Activated T-cell treated with anti-CD3 and anti-CD28 coated beads, Interleukin-2, amount 50 U/mL, for 1 hour (primary cell): ENCODE measurements at places on chromosomes 7 and 10.

DNA sequence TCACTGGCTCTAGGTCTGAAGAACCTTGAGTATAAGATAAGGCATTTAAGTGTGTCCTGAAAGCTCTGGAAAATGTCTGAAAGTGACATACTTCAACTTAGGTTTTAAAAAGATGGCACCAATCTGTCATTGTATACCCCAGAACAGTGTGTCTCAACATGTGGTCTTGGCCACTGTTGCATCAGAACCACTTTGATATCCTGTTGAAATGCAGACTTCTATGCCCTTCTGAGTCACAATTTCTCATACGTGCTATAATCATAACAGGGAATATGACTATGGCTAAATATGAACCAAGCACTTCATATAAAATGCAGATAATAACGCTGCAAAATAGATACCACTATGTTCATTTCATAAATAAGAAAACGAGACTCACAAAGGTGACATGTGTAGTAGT lies 38.0 kb upstream of the GPAM start:
- DNase-seq: no peak

GRCh38 chr7:36943591-36944435 lies 219.5 kb upstream of the AOAH start:
- DNase-seq: no peak

DNA sequence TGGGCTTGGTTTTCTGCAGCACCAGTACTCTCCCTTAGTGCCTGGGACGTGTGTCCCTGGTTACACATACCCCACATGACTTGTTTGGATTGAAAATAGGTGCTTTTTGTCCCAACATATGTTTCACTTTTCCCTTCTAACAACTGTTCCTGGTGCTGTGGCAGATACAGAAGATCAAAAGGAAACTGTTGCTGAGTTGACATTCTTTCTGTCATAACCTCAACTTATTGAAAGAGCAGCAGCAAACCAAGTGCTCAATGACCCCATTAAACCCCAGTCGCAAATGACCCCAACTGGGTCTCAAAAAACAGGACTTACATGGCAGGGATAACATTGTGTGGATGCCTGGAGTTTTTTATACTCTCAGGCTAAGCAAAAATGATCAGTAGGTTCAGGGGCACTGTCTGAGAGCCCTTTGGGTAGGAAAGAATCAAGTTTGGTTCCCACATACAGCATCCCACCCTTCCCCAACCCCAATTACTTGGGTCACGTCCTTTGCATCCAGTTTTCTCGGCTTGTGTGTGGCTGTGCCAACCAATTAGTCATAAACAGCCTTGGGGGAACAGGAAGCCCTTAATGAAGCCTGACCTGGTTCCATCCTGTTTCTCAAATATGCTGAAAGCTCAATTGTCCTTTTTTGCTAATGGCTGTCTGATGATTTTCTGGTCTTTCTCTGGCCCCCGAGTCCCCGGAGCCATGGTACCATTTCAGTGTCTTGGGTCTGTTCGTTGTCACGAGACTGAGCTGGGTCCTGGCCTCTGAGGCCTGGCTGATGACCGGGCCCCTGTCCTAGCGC lies 4.9 kb downstream of the HKDC1 start:
- no peak for DNase-seq

DNA sequence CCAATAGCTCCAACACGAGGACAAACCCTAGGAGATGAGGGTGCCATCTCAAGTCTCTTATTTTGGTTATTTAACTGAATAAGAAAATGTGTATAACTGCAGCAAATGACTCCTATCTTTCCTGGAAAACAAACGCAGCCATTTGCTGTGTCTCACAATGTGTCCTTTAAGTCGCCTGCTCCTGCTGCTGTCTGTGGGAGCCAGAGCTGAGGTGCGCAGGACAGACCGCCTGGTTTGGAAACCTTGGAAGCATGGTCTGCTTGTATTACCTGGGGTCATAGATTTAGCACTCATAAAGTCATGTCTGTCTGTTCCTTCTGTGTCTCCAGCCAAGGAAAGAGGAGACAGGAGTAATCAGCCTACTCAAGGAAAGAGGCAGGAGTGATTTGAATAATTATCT lies 760.2 kb downstream of the GRID1 start:
- DNase-seq: no peak

GRCh38 chr10:105387971-105388370 lies 746.9 kb downstream of the SORCS3 start:
- no peak for DNase-seq

DNA sequence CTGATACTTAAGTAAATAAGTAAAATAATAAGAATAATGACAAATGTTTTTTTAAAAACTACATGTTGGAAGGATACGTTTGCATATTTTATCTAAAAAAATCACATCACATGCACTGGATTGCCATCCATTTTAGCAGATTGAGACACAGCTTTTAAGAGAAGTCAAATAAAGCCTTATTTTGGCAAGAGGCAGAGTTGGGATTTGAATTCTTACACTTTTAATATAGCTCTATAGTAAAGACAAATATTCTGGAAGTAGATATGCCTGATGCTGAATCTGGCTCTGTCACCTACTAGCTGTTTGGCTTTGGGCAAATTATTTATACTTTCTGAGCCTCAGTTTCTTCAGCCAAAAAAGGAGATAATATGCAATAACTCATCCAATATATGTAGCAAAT lies 386.4 kb downstream of the ETV1 start:
- DNase-seq: no peak

GRCh38 chr10:43001427-43001795 lies 75.5 kb upstream of the RET start:
- DNase-seq: no peak

DNA sequence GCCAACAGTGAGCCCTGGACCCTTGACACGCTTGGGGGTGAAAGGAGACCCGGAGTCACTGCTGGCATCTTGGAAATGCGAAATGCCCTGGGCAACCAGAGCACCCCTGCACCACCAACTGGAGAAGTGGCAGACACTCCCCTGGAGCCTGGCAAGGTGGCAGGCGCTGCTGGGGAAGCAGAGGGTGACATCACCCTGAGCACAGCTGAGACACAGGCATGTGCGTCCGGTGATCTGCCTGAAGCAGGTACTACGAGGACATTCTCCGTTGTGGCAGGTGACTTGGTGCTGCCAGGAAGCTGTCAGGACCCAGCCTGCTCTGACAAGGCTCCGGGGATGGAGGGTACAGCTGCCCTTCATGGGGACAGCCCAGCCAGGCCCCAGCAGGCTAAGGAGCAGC lies 98.5 kb downstream of the TACC2 start:
- no peak for DNase-seq

DNA sequence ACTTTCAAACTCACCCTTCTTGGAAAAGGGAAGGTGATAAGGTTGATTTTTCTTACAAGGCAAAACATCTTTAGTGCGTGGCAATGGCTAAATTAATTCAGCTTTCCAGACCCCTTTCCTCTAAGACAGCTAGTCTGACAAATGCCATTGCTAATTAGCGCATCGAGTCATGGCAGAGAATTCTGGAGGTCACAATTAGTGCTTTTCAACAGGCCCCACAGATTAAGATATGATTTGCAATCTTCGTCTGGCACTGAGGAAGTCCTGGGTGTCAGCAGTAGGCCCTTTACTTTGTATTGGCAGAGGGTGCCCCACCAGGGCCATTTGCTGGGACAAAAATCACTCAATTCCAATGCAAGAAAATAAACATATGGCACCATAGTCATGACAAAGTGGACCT lies 189.2 kb upstream of the AGK start:
- no peak for DNase-seq

GRCh38 chr7:90166153-90166552 lies 11.9 kb downstream of the STEAP1 start:
- no peak for DNase-seq

DNA sequence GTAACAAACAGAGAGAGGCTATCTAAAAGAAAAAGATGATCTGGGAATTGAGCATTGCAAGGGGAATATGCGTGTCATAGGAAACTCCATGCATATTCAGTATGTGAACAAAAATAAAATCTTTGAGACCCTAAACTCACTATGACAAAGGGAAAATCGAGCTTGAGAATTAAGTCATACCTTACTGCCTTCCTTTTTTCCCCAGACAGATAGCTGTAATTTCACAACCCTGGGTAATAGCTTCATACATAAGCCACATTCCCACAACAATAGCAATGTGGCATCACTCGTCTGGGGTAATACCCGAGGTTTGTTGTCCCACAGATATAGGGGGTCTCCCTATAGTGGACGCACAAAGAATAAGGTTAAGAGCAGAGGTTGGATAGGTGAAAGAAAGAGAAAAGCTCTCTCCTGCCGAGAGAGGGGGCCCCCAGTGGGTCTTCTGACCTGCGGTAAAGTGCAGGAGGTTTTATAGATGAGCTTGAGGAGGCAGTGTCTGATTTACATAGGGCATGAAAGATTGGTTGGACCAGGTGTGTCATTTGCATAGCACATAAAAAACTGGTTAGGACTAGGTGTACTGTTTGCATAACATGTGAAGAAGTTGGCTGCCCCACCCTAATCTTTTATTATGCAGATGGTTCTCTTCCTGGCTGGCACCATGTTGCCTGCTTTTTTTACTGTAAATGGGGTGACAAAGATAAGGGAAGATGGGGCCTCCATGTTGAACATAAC lies 11.6 kb downstream of the CYP3A43 start:
- no peak for DNase-seq

GRCh38 chr7:130909881-130910672 lies 176.1 kb upstream of the KLF14 start:
- DNase-seq: no peak

- no peak for DNase-seq
Measured at GRCh38 chr10:21138769-21139340, 241.7 kb upstream of the NEBL start.

DNA sequence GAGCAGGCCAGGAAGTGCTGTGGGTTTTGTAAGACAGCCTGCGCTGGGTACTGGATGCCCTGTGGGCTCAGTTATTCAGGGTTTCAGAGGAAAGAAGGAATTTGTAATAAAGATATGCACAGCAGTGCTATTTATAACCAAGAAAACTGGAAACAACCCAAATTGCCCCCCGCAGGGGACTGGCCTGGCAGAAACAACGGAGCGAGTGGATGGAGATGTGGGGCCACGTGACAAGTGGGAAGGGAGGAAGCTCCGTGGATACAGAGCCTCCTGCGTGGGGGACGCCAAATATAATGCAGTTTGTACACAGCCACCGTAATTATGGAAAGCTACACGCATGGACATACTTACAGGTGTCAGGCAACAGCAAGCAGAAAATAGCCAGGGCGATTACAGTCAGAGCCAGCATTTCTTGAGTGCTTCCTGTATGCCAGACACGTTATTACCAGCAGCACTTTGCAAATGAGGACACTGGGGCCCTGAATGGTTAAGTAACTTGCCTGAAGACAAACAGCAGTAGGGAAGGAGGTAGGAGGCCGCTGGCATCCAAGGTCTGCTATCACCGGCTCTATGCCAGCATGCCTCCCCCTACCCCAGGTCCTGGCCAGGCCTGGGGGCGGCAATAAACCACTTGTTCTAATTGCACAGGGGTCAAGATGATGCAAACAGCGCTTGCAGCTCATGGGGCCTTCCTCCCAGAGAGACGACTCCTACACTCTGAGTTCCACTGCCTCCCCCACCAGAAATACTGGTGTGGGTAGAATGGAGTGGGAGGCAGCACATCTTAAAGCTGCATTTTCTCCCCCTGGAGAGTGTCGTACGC lies 8.7 kb upstream of the CAMK2B start:
- no peak for DNase-seq
